ENCODE measurements at places on chromosomes 5 and 9.

- DNase-seq: no peak
Observed at GRCh38 chr5:95374061-95374460, 17.1 kb upstream of the FAM81B start.

DNA sequence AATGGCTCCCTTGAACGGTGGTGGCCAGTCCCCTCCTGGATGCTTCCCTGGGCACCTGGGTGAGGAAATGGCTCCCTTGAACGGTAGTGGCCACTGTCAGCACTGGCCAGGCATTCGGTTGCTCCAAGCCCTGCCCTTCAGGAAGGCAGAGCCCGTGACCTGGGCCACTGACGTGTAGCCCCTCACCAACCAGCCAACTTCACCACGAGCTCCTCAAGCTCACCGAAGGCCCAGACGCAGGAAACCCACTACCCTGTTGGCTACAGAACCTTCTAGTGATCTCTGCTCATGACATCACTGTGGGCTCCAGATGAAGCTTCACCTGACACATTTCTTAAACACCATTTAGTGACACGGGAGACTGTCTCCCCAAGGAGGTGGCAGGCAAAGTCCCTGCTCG, 9.2 kb downstream of the SLC6A3 start:
- no peak for DNase-seq

GRCh38 chr9:38662763-38663593, 42.6 kb upstream of the ANKRD18A start:
- no peak for DNase-seq

DNA sequence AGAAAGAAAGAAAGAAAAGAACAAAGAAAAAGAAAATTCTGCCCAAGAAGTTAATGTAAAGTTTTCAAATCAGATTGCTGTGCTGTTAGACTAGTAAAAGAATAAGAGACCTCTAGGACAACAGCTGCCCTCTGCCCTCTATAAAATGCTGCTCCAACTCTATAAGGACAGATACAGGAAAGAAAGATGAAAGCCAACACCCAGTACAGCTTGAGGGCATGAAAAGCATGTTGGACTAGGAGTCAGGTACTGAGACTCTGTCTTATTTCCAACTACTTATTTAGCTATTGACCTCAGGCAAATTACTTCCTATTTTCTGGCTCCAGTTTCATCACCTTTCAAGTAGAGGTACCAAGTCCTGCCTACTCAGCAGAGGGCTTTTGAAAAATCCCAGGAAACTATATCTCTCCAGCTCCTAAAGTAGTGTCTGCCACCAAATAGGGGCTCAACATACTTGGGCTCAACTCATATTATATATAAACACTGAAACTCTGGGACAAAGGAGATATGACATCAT, 5.7 kb downstream of the HBEGF start:
- DNase-seq: no peak

- no peak for DNase-seq
Observed at GRCh38 chr5:126514558-126515141, 80.4 kb downstream of the ALDH7A1 start.

DNA sequence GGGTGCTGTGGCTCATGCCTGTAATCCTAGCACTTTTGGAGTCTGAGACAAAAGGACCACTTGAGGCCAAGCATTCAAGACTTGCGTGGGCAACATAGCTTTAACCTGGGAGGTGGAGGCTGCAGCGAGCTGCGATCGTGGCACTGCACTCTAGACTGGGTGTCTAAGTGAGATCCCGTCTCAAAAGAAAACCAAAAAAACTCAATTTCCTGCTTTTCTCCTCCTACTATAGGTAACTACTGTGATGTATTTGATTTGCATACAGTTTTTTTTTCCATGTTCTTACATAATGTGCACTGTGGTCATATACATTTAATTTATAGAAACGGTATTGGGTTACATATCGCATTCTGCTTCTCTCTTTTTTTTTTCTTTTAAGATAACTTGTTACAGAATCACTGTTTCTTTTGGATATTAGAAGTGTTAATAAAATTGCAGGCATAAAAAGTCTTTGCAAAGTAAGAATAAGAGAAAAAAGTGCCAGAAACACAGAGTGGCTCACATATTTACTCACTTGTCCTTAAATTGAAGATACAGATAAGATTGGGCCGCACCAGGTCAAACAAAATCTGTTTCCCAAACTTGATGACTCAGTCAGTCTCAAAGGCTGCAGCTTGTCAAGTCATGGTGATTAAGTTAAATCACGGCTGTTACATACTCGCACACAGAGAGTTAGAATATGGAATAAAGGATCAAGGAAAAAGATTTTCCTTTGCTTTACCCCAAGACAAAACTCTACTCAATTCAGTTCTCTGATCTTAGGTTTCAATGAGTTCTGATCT, 2.0 kb upstream of the PTGR1 start:
- peak; percentile 40 for DNase-seq

- peak; percentile 45 for DNase-seq
Observed at GRCh38 chr5:95644351-95645042, 2.1 kb upstream of the RFESD start.

DNA sequence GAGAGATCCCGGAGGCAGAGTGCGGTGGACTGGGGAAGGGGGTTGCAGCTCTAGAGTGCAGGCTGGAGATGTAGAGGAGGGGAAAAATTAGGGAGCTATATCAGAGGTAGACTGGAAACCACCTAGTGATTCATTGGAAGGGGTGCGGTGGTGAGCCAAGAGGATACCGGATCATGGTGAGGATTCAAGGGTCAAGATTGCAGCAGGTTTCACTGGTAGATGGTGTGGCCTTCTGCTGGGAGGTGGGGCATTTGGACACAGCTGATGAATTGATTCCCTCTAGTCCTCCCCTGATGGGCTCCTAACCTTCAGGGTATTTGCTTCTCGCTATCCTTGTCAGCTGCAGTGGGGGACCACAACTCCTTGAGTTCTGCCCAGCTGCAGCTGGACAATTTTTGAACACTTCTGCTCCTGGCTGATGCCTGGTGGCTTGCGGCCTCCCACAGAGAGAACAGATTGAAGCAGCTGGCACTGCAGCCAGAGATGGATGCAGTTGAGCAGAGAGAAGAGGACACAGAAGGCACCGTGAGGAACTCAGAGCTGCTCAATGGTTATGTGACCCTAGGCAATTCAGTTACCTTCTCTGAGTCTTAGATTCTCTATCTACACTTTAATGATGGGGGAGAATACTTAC, 134.4 kb upstream of the ABCA1 start:
- no peak for DNase-seq

- DNase-seq: no peak
Observed at GRCh38 chr5:31819926-31820516, 181.1 kb downstream of the PDZD2 start.

DNA sequence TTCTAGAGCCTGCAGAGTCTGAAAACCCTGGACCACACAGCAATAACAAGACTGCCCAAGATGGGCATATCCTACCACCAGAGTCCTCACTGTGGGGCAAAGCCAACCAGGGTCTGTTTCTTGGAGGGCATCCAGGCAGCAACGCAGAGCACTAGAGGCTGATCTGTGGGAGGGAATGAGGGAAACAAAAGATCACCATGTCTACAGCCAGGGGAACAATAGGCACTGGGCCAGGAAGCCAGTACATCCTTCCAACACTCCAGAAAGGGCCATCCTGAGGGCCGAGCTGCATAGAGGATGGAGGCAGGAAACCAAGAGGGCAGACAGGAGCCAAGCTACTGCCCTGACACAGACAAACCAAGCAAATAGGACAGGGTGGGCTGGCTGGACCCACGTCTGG, 416.1 kb upstream of the IRX4 start:
- no peak for DNase-seq

DNA sequence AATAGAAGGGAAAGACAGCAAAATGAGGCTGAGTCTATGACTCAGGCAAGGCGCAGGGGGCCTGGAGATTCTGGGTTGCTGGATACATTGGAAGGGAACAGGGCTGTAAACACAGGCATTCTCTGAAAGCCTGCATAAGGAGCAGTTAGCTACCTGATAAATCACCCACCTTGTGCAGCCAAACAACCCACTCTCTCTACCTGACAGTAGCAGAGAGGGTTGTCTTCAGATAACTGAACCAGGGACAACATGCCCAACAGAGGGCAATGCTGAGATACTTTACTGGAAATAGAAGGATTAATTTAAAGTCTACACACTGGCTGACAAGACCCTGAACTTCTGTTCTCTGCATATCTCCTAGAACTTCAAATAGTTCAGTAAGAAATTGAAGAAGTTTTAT, 161.6 kb downstream of the KCTD16 start:
- no peak for DNase-seq
